ENCODE measurements at places on chromosomes 11 and 22. TPM values are rescaled to one million over a fixed set of nuclear protein-coding genes. Genes with fewer than 3 reads are reported as not detected.

- DNase-seq, result no peak
Observed at GRCh38 chr11:111462329-111462728, 49.9 kb downstream of the BTG4 start.

DNA sequence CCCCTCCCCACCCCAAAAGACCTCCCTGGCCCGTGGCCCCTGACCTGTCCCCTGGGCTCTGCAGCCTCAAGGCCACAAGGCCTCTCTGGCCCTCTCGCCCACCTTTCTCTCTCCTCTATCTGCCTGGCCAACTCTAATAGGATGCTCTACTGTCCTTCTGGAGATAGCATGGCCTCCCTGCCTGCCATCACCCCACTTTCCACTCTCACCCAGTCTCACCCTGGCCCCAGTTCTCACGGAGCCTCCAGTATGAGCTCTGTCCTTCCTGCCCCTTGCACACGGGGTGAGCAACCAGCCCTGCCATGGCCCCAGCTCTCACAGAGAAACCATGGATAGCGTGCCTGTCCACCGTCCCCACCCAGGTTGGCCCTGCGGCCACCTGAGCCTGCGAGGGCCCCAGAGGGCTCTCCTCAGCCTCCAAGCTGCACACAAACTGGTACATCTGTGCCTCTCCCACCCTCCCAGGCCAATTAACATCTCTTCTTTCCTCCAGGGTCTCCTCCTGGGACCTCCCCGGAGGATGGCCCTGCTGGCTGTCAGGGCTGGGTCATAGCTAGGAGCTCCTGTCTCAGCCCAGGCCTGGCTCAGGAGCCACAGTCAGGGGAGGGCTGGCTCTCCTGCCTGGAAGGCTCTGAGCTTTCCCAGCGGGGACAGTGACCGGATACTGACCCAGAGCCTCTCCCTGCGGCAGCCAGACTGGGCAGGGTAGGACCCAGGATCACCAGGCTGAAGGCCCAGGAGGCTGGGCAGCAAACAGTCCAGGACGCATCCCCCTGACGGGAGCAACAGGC is 22.3 kb downstream of the RTN4R start:
- DNase-seq, result no peak

- no peak for DNase-seq
Observed at GRCh38 chr22:37804352-37804880, 3.3 kb upstream of the GCAT start.

- no peak for DNase-seq
Observed at GRCh38 chr11:15525582-15525981, 410.9 kb downstream of the INSC start.

DNA sequence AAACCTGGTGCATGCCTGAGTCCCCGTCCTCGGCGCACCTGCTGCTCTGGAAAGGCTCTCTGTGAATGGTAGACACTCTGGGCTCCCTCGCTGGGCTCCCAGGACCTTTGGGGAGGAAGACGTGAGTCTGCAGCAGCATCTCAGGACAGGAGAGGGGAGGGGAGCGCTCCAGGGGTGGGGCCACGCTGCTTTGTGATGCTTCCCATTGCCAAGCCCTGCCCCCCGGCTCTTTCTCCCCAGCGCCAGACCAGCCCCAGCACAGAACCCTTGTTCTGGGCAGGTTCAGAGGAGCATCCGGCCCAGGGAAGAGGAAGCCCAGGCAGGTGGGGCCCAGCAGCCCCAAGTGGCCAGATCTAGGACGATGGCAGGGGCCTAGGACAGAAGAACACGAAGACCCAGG is 111.2 kb downstream of the BRD1 start:
- DNase-seq, result no peak

DNA sequence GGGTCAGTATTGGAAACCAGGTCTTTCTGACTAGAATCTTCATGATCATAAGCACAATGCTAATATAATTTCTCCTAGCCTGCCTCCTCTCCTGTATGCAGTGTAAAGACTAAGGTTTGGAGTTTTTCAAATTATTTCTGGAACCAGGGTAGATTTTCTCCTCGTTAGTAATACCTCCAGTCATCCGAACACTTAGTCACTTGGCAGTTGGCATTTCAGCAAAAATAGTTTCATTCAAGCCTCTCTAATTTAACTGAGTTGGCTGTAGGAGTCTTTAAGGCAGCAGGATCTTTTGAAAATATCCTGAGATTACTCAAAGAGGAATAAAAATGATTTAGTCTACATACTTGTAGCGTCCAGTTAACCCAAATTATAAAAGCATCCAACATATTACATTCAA is 6.3 kb downstream of the TYR start:
- DNase-seq, result no peak

GRCh38 chr22:19663821-19664355 is 50.4 kb upstream of the SEPTIN5 start:
- no peak for DNase-seq

GRCh38 chr11:117670443-117670842 is 126.6 kb downstream of the DSCAML1 start:
- DNase-seq, result no peak

GRCh38 chr11:93741882-93742226 is 382 bp downstream of the C11orf54 start:
- DNase-seq, result no peak

GRCh38 chr11:43699870-43700269 is 19.3 kb downstream of the HSD17B12 start:
- DNase-seq, result no peak

Gene APOL5
- not detected for total RNA-seq

Gene TTLL1
- total RNA-seq, result 19.1 TPM

Gene OR8G1
- not detected for total RNA-seq

Gene NXPE4
- not detected for total RNA-seq

Gene OR52H1
- not detected for total RNA-seq
